ENCODE measurements at places on chromosomes 11 and 22.
A peak's percentile ranks its signal among the peaks of the same experiment; 100 is the strongest.

DNA sequence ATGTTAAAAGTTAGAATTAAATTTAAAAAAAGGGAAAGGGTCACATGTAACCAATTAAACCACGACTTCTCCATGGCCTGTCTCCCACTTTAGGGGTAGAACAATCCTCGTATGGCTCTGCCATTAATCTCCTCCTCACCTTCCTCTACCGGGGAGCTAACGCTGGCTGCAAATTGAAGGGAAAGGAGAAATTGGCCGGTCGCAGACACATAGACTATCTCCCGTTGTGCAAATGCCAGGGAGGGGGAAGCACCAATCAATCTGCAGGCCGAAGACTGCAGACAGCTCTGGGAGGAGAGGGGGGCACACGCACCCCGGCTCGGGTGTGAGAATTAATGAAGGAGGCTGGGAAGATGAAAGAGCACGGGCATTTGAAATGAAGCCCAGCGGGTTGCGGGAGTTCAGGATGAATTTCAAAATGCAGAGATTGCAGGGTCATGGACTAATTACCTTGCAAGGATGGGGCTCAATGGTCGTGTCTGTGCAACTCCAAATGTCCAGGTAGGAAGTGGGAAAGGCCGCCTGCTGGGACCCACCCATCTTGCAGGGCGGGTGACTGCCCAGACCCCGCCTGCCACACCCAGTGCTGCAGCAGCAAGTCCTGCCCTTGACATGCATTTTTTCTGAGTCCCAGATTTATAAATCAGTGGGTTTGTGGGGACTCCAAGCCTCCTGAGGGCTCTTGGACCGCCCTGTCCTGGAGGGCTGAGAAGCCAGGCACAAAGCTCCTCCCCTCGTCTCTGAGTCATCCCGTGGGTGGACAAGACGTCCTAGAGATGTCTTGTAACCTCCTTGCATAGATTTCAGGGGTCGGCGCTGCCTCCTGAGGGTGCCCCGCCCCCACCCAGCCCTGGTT is 534.2 kb downstream of the TBC1D22A start:
- DNase-seq: no peak
- H3K4me1 ChIP-seq: no peaks in the 10 kb centered on the region
- no peak overlapping the region for H3K27ac ChIP-seq
- H3K4me3 ChIP-seq: no peak overlapping the region

DNA sequence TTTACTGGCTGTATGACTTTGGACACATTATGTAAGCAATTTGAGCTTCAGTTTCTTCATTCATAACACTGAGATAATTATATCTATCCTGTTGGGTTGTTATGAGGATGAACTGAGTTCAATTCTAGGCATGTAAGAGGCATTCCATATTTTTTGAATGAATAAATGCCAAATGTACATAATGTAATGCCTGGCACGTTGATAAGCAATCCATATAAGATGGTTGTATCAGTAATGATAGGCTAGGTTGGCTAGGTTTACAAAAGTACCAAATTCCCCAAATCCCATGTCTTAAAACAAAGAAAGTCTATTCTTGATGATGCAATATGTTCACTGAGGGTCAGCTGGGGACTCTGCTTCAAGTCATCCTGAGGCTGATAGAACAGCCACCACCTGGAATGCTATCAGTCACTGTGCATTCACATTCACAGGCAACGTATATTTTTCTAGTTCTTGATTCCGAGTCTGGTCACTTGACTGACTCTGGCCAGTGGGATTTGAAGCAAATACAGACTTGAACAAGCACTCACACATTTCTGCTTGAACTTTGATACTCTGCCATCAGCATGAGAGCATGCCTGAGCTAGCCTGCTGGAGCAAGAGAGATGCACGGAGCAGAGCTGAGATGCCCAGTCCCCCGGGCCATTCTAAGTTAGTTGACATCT is 104.0 kb upstream of the TIMP3 start:
- H3K27me3 ChIP-seq: no peaks in the 10 kb centered on the region
- H3K4me1 ChIP-seq: no peaks in the 10 kb centered on the region
- H3K4me3 ChIP-seq: no peak overlapping the region
- no peak for DNase-seq
- no peaks in the 10 kb centered on the region for H3K36me3 ChIP-seq

- H3K4me1 ChIP-seq: no peaks in the 10 kb centered on the region
- H3K27me3 ChIP-seq: no peaks in the 10 kb centered on the region
- no peaks in the 10 kb centered on the region for H3K36me3 ChIP-seq
- H3K4me3 ChIP-seq: no peak overlapping the region
Measured at GRCh38 chr22:43554259-43554636, 142.4 kb downstream of the MPPED1 start.

DNA sequence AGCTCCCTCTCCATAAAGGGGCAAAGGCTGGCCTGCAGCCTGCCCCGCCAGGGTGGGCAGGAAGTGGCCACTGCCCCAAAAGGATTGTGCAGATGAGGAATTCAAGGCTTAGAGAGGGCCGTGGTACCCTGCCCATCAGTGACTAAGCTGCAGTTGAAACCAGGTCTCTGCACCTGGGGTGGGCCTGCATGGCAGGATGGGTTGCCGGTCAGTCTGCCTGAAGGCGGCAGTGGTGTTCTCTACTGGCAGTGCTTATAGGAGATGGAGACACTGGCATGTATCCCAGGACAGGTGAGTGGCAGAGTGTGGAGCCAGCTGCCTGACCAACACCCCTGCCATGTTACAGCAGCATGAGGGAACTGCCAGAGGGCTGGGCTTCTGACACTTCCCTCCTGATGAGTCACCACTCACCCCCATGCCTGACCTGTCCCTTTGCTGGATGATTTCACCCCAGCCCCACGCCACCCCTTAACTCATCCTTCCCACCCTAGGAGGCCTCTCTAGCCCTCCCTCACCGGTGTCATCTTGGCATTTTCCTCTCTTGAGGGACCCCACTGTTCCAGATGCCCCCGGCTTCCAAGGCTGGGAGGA is 70.2 kb upstream of the LMO1 start:
- H3K4me1 ChIP-seq: peaks cover 3% of the 10 kb centered on the region
- no peak overlapping the region for H3K4me3 ChIP-seq
- no peak overlapping the region for H3K27ac ChIP-seq
- no peaks in the 10 kb centered on the region for H3K27me3 ChIP-seq
- no peak for DNase-seq
- no peaks in the 10 kb centered on the region for H3K36me3 ChIP-seq

DNA sequence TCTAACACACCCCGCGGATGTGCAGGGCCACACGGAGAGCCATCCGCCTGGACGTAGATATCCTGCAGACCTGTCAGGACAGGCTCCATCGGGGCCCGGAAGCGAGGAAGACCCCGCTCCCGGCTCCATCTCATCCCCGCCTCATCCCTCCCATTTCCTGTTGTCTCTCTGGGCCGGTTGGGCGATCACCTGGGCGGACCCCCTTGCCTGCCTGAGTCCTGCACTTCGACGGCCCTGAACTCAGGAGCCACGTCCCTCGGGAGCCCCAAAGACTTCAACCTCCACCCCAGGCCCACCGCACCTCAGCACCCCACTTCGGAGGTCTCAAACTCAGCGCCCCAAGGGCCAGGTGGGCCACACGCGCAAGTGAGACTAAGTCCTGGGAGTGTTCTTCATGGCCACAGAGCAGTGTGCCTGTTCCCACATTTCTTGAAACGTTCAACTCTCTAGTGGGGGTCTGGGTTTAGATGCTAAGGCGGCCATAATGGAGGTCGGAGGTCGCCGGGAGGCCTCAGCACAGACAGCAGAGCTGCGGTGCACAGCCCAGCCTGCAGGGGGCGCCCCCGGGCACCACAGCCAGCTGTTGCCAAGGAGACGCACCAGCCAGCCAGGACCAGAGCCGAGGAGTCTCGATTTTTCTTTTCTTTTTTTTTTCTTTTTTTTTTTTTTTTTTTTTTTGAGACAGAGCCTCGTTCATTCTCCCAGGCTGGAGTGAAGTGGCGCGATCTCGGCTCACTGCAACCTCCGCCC is 26.0 kb upstream of the FADD start:
- H3K4me3 ChIP-seq: no peak overlapping the region
- H3K27me3 ChIP-seq: no peaks in the 10 kb centered on the region
- no peak overlapping the region for H3K27ac ChIP-seq
- H3K4me1 ChIP-seq: no peaks in the 10 kb centered on the region
- H3K36me3 ChIP-seq: no peaks in the 10 kb centered on the region

GRCh38 chr11:106400949-106401570 is 323.6 kb downstream of the AASDHPPT start:
- no peaks in the 10 kb centered on the region for H3K4me1 ChIP-seq
- H3K27me3 ChIP-seq: no peaks in the 10 kb centered on the region
- H3K36me3 ChIP-seq: no peaks in the 10 kb centered on the region
- H3K27ac ChIP-seq: no peak overlapping the region

- no peaks in the 10 kb centered on the region for H3K36me3 ChIP-seq
- no peak overlapping the region for H3K4me3 ChIP-seq
- no peaks in the 10 kb centered on the region for H3K27me3 ChIP-seq
- DNase-seq: peak; percentile 21
- H3K27ac ChIP-seq: no peak overlapping the region
Measured at GRCh38 chr22:30206944-30207343, 39.6 kb downstream of the LIF start.

DNA sequence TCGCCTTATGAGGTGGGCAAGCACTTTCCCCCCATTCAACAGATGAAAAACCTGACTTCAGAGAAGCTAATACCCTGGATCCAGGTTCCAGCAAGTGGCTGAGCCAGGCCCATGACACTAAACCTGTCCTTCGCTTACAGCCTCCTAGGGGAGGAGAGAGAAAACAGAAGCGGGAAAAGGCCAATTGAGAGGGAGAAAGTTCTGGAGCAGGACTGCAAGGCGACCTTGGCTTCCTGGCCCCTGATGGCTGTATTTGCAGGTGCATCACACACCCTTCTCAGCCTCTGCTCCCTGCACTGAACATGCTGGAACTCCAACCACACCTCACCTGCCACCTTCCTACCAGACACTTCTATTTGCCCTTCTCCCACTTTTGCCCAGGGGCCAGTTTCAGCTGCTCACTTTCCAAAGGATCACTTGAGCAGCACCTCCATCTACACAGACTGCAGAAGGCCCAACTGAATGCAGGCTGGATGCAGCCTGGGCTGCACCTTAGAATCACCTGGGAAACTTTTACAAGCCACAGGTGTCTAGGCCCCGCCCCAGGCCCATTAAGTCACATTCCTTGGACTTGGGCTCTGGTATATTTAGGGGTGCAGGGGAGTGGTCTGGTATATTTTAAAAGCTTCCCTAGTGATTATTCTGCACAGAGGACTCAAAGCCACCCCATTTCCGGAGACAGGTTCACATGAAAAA is 14.3 kb upstream of the ADA2 start:
- no peaks in the 10 kb centered on the region for H3K36me3 ChIP-seq
- no peaks in the 10 kb centered on the region for H3K4me1 ChIP-seq
- no peak for DNase-seq
- no peak overlapping the region for H3K4me3 ChIP-seq

DNA sequence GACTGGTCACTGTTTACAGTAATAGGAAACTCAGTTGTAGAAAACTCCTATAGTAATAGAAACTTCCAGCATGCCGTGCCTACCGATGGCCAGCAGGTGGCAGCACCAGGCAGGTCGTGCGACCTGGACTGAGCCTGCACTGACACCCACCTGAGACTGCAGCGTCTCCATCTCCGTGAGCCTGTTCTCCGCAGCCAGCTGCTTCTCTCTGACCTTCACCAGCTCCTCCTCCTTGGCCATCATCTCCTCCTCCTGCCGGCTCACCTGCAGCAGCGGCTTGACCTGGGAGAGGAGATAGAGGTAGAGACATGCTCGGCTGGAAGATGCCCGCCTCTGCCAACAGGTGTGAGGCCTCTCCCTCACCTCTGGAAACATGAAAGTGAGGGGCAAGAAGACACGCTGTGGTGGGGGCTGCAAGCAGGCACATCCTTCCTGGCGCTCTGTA is 48.5 kb downstream of the APOL1 start:
- peaks cover 10% of the 10 kb centered on the region for H3K4me1 ChIP-seq
- H3K27me3 ChIP-seq: no peaks in the 10 kb centered on the region
- no peak overlapping the region for H3K27ac ChIP-seq

GRCh38 chr11:7600205-7600775 is 73.0 kb downstream of the CYB5R2 start:
- H3K4me1 ChIP-seq: peaks cover 36% of the 10 kb centered on the region
- no peak overlapping the region for H3K4me3 ChIP-seq
- H3K27ac ChIP-seq: peak overlapping the region; percentile 52

GRCh38 chr11:35478471-35479091 is 46.8 kb downstream of the PAMR1 start:
- H3K4me1 ChIP-seq: no peaks in the 10 kb centered on the region
- H3K4me3 ChIP-seq: no peak overlapping the region
- no peaks in the 10 kb centered on the region for H3K36me3 ChIP-seq
- peaks cover 3% of the 10 kb centered on the region for H3K27me3 ChIP-seq
- DNase-seq: no peak

GRCh38 chr11:2219318-2220017 is 47.9 kb upstream of the TH start:
- no peak for DNase-seq
- H3K4me1 ChIP-seq: no peaks in the 10 kb centered on the region
- H3K27me3 ChIP-seq: peaks cover 6% of the 10 kb centered on the region
- no peaks in the 10 kb centered on the region for H3K36me3 ChIP-seq
- H3K4me3 ChIP-seq: no peak overlapping the region

DNA sequence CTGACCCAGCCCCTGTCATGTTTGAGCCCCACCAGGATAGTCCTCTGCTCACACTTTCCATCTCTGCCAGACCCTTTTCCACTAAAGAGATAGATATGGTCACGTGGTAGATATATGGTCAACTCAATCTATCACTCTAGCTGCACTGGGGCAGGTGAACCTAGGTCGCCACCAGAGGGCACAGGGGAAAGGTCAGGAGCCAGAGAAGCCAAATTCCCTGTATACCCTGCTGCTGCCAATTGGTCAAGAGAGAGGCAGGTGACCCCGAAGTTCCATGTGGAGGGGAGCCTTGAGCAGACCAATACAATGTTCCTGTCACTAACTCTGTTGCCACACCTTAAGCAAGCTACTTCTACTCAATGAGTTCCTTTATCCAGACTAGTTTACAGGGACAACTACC is 101.1 kb upstream of the GALNT18 start:
- no peaks in the 10 kb centered on the region for H3K27me3 ChIP-seq
- no peak overlapping the region for H3K4me3 ChIP-seq
- H3K36me3 ChIP-seq: no peaks in the 10 kb centered on the region
- H3K27ac ChIP-seq: no peak overlapping the region
- H3K4me1 ChIP-seq: no peaks in the 10 kb centered on the region
- DNase-seq: no peak

GRCh38 chr11:102389253-102389652 is 42.2 kb downstream of the BIRC2 start:
- H3K4me3 ChIP-seq: no peak overlapping the region
- H3K36me3 ChIP-seq: peaks cover 13% of the 10 kb centered on the region
- no peaks in the 10 kb centered on the region for H3K27me3 ChIP-seq
- DNase-seq: no peak
- H3K4me1 ChIP-seq: peaks cover 14% of the 10 kb centered on the region

GRCh38 chr11:11807811-11808782 is 33.7 kb upstream of the USP47 start:
- no peak for DNase-seq
- H3K27ac ChIP-seq: no peak overlapping the region
- peaks cover 3% of the 10 kb centered on the region for H3K27me3 ChIP-seq
- H3K36me3 ChIP-seq: no peaks in the 10 kb centered on the region
- H3K4me1 ChIP-seq: no peaks in the 10 kb centered on the region

GRCh38 chr11:93054881-93055280 is 85.4 kb downstream of the MTNR1B start:
- no peak overlapping the region for H3K4me3 ChIP-seq
- H3K4me1 ChIP-seq: no peaks in the 10 kb centered on the region
- no peaks in the 10 kb centered on the region for H3K36me3 ChIP-seq

- H3K27ac ChIP-seq: no peak overlapping the region
- H3K36me3 ChIP-seq: no peaks in the 10 kb centered on the region
- H3K27me3 ChIP-seq: no peaks in the 10 kb centered on the region
- H3K4me1 ChIP-seq: no peaks in the 10 kb centered on the region
- no peak for DNase-seq
Measured at GRCh38 chr11:89583580-89583979, 92.4 kb upstream of the NOX4 start.

- peak; percentile 37 for DNase-seq
- H3K27me3 ChIP-seq: no peaks in the 10 kb centered on the region
- no peak overlapping the region for H3K27ac ChIP-seq
Measured at GRCh38 chr11:23991165-23991539, 505.7 kb upstream of the LUZP2 start.

Data from endothelial cell of umbilical vein (primary cell).